Hair follicular keratinocyte (primary cell): ENCODE measurements at places on chromosomes 5 and 9. TPM values are rescaled to one million over a fixed set of nuclear protein-coding genes. Genes with fewer than 3 reads are reported as not detected.

The PCDHB7 gene
- total RNA-seq: not detected in 2 replicates

The ZNF883 gene
- 1.6 and 2.7 TPM in 2 replicates for total RNA-seq

The TMEM174 gene
- total RNA-seq: not detected in 2 replicates

The BICD2 gene
- total RNA-seq: 65.1 and 68.9 TPM in 2 replicates

The PTPN3 gene
- 14.8 and 22.1 TPM in 2 replicates for total RNA-seq

The GAS1 gene
- 1.5 and 3.2 TPM in 2 replicates for total RNA-seq

The KCNV2 gene
- total RNA-seq: not detected in 2 replicates

The TXNDC8 gene
- total RNA-seq: not detected in 2 replicates

The RASA1 gene
- 34.2 and 43.2 TPM in 2 replicates for total RNA-seq

The LPAR1 gene
- total RNA-seq: 21.4 and 29.0 TPM in 2 replicates

The GABRA1 gene
- total RNA-seq: not detected in 2 replicates

The WNT8A gene
- not detected in 2 replicates for total RNA-seq

The ELL2 gene
- 78.2 and 119 TPM in 2 replicates for total RNA-seq

The OLFM1 gene
- 1.2 TPM in 1 of 2 replicates, not detected in the other for total RNA-seq

The GPR150 gene
- total RNA-seq: 0.47 TPM in 1 of 2 replicates, not detected in the other

The PSAT1 gene
- total RNA-seq: 171 and 271 TPM in 2 replicates

The CBY3 gene
- not detected in 2 replicates for total RNA-seq

The OGN gene
- not detected in 2 replicates for total RNA-seq

The NEUROG1 gene
- total RNA-seq: not detected in 2 replicates

The ISCA1 gene
- total RNA-seq: 21.0 and 22.8 TPM in 2 replicates

The PAIP2 gene
- total RNA-seq: 43.7 and 62.6 TPM in 2 replicates

The SLCO6A1 gene
- not detected in 2 replicates for total RNA-seq

The FBXL7 gene
- total RNA-seq: 1.0 and 1.1 TPM in 2 replicates

The BTNL3 gene
- not detected in 2 replicates for total RNA-seq

The DND1 gene
- total RNA-seq: 0.78 and 1.6 TPM in 2 replicates

The SURF6 gene
- 13.9 and 23.5 TPM in 2 replicates for total RNA-seq

The SAPCD2 gene
- 4.0 and 10.3 TPM in 2 replicates for total RNA-seq

The MYORG gene
- 10.4 and 12.7 TPM in 2 replicates for total RNA-seq

The CDH9 gene
- total RNA-seq: not detected in 2 replicates

The LRRC70 gene
- total RNA-seq: not detected in 2 replicates

The KCNT1 gene
- total RNA-seq: not detected in 2 replicates

The IL13 gene
- not detected in 2 replicates for total RNA-seq

The SHC3 gene
- total RNA-seq: 0.04 and 0.94 TPM in 2 replicates
